ENCODE measurements at places on chromosomes 1 and 21.
A peak's percentile ranks its signal among the peaks of the same experiment; 100 is the strongest.

DNA sequence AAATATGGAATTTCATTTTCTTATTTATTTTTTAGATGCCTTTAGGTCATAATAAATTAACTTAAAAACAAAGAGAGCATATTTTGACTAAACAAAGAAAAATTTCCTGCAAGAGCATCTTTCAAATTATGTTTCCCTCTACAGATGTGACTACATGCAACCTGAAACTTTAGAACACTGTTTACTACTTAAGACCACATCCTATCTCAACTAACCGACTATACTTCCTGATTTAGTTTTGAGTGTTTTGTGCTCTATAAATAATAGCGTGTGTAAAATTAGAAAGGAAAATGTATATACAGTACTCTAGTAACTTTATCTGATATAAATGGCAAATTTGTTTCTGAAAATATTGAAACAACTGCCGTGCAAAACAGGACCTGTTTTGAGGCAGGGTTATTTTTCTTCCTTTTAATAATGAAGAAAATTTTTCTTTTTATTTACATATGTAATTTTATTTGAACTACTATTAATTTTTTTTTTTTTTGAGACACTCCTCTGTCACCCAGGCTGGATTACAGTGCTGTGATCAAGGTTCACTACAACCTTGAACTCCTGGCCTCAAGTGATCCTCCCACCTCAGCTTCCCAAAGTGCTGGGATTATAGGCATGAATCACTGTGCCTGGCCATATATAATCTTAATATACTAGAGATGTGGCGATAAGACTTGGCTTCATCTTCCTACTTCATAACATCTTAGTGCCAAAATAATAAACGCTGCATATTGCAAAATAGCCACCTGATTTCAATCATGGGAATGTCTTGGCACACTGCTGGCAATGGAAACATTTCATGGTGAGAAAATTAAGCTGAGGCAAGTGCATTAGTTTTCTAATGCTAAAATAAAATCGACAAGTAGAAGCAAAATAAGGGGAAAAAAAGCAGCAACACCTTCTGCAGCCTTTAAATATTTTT lies 12.3 kb downstream of the ZRANB2 start:
- DNase-seq: no peak

DNA sequence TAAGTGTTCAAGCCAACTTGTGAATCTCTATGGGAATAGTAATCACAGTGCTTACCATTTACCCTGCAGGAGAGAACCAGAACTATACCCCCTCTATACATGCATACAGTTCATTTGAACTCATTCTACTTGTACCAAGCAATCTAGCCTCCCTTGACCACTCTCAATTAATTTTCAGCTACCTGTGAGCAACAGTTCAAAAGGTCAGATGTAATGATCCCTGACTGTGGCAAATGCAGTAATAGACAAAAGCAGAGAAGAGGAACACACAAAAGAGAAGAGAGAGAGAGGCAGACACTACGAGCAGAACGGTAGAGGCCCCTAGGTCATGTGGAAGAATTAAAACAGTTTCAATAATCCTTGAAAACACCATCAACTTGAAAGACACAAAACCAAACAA lies 52.8 kb downstream of the FMO4 start:
- no peak for DNase-seq

DNA sequence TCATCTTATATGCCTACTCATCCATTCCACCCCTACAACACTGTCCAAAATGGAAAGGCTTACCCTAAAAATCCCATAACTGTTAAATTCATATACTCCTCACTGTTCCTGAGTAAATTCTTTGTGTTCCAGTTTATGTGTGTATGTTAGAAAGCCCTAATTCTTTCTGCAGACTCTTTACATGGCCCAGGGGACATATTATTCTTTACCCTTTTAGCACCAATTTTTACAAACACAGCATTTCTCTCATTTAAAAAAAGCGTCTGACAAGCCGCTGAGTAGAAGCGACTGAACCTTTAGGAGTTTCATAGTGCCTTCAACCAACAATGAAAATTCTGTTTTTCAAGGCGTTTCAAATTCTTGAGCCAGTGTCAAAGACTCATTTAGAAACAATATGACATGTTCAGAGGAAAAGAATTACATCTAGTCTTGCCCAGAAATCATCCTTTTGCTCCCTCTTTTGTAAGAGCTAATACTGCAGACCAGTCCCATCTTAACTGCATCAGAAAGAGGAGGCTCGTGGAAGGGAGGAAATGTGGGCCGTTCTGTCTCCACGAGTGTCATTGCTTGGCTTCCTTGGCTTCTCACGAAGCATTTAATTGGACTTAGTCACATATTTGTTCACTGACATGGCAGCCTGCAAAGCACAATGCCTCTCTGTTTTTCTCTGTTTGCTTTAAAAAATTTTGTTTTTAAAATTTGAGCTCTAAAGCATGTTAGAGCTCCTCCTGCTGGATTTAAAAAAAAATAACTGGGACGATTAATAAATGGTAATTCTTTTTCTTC lies 21.3 kb upstream of the C1orf105 start:
- DNase-seq: peak; percentile 91

DNA sequence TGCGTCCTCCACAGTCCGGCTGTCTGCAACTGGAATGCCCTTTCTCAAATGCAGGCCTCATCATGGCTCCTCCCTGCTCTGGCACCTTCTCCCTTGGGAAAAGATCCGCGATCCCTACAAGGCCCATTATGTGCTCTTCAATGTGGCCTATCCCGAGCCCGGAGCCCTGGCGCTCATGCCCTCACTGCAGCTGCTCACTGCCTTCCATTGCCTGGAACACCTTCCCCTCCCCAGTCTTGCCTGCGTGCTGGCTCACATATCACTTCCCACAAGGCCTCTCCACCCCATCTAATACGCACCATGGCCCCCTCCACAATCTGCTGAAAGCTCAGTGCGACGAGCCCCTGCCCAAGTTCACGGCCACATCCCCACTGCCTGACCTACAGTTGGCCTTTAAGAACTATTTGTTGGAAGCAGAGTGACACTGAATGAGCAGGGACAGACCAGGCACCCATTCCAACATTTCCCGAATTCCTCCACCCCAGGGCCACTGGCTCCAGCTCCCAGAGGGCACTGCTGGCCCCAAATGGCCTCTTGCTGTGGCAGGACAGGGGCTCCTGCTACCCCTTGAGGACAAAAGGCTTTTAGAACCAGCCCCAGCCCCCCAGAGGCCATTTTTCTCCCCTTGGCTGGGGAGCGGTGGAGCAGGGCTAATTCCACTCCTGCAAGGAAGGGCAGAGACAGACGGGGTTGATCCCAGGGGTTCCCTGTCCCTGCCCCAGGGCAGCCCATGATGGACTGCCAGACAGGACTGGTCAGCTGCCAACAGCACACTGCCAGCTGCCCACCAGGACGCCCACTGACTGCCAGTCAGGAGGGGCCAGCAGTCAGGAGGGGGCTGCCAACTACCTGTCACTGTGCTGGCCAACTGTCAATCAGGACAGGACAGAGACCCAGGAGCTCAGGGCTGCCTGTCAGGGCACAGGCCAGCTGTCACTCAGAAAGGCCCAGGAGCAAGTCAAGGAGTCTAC lies 64.8 kb downstream of the DHRS3 start:
- peak; percentile 76 for DNase-seq

DNA sequence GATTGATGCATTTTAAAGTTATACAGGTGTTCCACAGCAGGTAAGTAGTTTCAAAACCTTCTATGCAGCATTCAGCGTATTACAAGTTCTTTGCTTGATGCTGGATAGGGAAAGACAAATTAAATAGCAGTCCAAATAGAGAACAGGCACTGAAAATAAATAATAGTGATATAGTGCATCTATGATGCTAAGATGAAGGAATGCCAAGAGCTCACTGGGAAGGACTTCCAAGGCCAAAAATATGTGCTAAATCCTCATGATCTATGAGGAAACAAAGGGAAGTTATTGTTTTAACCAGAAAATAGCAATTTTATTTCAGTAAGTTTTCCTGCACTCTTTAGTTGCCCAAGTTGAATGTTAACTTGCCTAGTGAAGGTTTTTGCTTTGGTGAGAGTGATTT lies 127.8 kb upstream of the GREM2 start:
- DNase-seq: no peak

DNA sequence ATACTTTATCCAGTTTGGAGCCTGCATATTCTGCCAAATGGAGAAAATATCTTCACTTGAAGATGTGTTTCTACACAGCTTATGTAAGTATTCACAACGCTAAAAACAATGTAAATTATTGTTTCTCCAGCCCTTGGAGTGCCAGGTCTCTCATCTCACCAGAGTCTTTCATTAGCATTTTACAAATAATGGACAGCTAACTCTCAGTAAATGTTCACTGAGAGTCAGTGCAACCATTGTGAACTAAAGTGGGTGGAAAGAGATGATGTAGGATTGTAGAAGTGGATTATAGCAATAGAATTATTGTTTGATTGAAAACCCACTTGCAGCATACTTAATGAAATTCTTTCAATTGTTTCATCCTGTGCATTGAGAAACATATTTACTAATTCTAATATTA lies 8.3 kb upstream of the FAM177B start:
- DNase-seq: no peak

- DNase-seq: no peak
Measured at GRCh38 chr1:227002531-227003049, 62.5 kb downstream of the COQ8A start.

DNA sequence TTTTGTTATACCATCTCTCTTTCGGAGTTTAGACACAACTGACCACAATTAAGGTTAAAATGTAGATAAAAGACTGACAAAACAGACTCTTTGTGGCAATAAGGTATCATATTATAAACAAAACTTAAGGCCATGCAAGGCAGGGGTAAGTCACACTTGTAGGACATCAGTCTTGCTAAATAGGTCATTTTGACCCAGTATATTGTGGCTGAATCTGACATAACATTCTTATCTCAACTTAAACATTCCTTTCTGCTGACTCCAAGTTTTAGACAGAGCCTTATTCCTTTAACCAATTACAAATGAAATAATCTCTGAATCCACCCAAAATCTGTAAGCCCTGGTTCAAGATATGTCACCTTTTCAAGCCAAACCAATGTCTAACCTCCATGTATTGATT lies 733.4 kb upstream of the B3GALT2 start:
- DNase-seq: no peak

- peak; percentile 64 for DNase-seq
Measured at GRCh38 chr1:173861731-173862145, 6.1 kb downstream of the GAS5 start.

DNA sequence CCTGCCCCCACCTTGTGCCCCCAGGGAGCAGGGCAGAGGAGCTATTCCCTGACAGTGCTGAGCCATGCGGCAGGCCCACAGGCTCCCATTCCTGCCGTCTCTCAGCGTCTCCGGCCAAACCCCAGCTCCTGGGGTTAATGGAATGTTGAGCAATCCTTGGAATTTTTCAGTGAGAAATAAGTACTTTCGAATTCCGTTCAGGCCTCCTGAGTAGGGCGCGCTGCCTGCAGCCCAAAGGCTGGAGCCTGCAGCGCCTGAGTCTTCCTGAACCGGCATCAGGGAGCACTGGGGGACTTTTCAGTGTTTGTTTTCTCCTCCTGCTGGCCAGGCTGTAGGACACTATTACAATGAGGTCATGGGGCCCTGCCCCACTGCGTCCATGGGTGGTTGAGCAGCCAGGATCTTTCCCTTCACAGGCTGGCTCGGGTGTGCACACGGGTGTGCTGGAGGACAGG lies 33.3 kb upstream of the CSF1 start:
- peak; percentile 96 for DNase-seq
